Lower leg skin (tissue), 4 donors: ENCODE measurements at places on chromosomes 2 and 18. TPM values are rescaled to one million over a fixed set of nuclear protein-coding genes. Genes with fewer than 3 reads are reported as not detected.
A peak's percentile ranks its signal among the peaks of the same experiment; 100 is the strongest.

Gene CD8A
- total RNA-seq = 0.84 TPM

Gene FSHR
- not detected for total RNA-seq

DNA sequence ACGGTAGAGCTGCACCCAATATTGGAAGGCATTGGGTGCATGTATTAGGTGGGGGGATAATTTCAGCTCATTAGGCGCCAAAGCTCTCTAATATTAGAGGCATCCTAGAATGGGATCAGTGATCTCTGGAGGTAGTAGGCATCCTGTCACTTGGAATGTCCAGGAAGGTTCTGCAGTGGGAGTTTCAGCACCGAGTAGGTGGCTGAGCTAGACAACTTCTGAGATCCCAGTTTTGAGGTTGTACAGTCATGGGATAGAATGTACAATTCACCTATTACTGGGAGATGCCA lies 210.9 kb downstream of the MYCN start:
- DNase-seq = peak; percentile 17

- no peak for DNase-seq
Measured at GRCh38 chr2:148721991-148722777, 77.6 kb downstream of the EPC2 start.

DNA sequence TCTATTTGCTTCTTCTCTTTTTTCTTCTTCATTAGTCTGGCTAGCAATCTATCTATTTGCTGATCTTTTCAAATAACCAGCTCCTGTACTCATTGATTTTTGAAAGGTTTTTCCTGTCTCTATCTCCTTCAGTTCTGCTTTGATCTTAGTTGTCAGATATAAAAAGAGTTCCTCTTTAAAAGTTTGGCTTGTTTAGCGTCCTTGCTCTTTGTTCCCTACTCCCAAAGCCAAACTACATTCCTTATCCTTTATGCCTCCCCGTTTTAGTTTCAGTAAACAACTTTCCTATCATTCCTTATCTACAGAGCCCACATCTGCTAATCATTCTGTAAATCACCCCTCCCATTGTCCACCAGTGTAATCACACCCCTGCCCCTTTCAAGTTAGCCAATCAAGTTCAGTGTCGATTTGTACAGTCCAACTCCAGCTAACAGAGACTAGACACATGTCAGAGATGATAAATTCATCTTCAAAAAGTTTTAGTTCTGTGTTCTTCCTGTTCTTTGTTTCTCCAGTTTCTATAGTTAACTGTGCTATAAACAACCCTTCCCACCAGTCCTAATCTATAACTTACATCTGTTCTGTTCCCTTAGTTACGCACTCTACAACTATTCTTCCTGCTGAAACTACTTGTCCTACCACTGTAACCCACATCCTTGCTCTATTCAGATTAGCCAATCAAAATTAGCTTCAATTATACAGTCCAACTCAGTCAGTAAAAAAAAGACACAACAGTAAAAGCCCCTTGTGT lies 44.4 kb downstream of the TFPI start:
- DNase-seq = no peak
